T-helper 17 cell (primary cell): ENCODE measurements at places on chromosomes 11 and 22.

DNA sequence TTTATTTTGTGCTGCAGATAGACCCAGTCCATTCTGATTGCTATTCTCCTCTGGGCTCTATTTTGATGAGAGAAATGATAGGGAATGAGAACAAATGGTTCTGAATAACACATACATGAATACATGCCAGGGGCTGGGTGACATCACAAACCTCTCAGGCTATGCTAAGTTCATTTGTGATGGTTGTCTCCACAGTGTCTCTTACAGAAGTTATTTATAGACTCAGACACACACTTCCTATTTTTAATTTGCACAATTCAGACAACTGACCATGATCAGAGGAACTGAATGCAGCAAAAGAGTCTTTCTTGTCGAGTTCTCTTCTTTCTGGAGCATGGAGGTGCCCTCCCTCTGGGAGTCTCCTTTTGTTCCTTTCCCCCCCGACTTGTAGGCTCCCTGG, 991.7 kb downstream of the OPCML start:
- DNase-seq, result no peak

DNA sequence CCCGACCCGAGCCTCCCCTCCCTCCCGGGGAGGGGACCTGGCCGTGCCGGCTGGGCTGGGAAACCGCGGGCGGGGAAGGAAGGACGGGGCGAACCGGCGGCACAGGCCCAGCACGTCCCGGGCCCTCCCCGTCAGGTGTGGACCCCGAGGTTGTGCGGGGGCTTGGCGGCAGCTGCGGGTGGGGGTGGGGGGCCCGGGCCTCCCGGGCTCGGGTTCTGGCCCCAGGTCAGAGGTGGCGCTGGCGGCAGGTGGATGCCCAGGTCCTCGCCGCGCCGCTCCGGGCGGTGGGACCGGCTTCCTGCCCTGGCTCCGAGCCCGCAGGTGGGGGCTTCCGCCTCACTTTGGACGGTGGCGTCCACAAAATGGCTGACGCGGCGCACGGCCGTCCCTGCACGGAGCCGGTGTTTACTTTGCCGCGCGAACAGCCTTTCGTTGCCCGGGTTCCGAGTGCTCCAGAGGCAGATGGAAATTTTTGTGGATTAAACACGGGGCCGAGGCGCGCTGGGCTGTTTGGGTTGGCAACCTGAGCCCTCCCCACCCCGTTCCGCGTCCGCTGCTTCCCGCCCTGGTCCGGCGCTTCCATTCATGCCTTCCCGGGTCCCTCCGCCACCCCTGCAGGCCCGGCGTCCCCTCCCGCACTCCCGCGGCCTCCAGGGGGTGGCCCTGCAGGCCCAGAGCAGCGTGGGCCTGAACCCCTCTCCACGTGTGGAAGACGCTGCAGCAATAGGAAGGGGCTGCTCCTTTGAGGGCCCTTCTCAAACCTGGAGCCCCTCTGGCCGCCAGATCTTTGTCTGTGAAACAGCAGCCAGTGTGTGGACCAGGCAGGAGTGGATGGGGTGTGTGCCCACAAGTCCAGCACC, 92.0 kb upstream of the KCNQ1OT1 start:
- peak; percentile 10 for DNase-seq

GRCh38 chr11:133081730-133082452, 450.4 kb downstream of the OPCML start:
- no peak for DNase-seq

DNA sequence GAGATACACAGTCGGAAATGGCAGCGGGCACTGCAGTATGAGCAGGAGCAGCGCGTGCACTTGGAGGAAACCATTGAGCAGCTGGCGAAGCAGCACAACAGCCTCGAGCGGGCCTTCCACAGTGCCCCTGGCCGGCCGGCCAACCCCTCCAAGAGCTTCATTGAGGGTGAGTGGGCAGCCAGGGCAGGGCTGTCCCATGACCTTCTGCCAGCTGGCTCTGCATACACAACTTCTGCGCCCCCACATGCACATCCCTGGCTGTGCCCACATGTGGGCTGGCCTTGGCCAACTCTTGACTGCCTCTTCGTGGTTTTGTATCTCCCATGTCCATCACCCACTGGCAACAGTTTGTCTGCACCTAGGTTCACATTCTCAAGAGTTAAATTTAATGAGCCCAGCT, 81.1 kb downstream of the MORC2 start:
- no peak for DNase-seq

- no peak for DNase-seq
These were observed 277.4 kb upstream of the SESN3 start for GRCh38 chr11:95508219-95508890.

- no peak for DNase-seq
These were observed 130.7 kb downstream of the MN1 start for GRCh38 chr22:27670701-27671412.

DNA sequence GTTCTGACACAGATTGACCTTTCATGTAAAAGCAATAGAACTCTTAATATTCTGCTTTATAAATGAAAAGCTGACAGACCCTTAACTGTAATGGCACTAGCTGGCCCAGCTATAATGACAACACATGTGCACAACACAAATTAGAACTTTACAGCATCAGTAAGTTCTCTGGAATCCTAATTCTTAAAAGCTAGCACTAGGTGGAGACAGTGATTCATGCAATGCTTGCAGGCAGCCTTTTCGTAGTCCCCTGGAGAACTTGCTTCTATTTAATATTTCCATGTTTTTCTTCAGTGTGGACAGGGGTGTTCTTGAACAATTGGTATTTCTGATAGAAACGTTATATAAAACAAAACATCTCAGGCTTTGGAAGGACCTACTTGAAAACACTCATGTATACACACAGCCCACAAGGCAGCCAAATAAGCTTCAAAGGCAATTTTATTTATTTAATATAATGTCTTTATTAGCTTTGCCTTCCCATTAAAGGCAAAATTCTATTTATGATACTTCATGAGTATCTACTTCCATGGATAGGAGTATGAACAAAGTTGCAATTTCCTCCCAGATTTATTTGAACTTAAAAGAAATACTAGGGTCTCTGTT, 374.3 kb upstream of the MPPED2 start:
- DNase-seq, result no peak

DNA sequence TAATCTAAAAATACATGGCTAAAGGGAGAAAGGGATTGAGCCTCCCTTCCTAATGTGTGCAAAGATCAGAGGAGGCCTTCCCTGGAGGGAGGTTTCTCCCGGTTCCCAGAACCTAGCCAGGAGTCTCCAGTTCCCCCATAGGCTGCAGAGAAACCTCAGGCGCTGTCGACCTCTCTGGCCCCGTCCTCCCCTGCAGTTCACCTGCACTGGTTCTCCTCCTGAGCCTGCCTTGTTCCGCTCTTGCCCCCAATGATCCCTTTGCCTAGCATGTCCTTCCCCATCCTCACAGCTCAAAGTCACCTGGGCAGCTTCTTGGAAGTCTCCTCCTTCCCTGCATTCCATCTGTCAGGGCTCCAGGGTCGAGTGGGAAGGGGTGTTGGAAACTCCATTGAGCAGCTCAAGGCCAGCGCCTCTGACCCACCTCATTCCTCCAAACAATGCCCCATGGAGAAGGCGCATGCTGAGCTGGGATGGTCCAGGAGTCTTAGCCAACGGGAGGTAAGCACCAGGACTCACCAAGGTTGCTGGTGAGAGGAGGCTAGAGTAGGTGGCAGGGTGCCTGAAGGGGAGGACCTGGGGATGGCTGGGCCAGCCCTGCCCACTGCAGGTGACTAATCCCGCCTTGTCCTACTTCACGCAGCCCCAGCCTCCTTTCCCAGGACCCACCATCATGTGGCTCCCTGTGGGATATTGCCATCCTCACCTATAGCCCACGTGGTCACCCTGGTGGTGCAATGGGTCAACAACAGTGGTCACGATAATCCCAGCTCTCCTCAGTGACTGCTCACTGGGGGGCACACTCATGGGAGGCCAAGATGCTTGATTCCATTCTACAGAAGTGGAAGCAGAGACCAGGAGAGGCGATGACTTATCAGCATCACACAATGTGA, 15.4 kb downstream of the RSPH14 start:
- no peak for DNase-seq

GRCh38 chr11:42054351-42054900, 595.0 kb upstream of the LRRC4C start:
- DNase-seq, result no peak

GRCh38 chr11:85096939-85097338, 530.2 kb downstream of the DLG2 start:
- no peak for DNase-seq

DNA sequence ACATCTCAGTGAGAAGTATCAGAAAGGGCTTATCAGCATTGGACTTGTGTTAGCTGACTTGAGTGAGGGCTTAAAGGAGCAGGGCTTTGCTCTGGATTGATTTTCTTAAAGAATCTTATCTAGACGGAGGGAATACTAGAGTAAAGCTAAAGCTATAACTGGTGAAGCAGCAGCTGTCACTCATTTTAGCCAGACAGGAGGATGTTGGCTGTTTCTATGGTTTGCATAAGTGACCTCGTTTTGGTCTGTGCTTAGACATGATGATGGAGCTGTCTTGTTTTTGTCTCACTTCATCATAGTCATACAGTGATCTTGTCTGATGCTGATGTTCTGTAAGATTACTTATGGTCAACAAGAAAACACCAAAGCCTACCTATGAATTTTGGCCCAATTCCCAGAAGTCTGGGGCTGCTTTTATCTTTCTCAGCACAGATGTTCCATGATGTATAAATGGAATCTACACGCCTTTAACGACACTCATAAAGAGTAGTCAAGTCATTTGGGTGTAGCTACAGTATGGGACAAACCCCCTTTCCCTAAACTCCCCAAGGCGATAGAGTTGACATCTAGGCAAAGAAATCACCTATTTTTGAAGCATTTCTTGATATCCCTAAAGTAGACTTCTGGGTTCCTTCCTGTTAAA, 77.5 kb upstream of the UCP3 start:
- DNase-seq, result no peak

GRCh38 chr22:44707752-44708151, 5.7 kb downstream of the PRR5 start:
- no peak for DNase-seq

GRCh38 chr11:119629085-119629484, 99.9 kb downstream of the NECTIN1 start:
- no peak for DNase-seq

- no peak for DNase-seq
These were observed 20.2 kb downstream of the C22orf31 start for GRCh38 chr22:29041408-29041807.

GRCh38 chr22:36755316-36755715, 20.6 kb downstream of the IFT27 start:
- DNase-seq, result no peak

DNA sequence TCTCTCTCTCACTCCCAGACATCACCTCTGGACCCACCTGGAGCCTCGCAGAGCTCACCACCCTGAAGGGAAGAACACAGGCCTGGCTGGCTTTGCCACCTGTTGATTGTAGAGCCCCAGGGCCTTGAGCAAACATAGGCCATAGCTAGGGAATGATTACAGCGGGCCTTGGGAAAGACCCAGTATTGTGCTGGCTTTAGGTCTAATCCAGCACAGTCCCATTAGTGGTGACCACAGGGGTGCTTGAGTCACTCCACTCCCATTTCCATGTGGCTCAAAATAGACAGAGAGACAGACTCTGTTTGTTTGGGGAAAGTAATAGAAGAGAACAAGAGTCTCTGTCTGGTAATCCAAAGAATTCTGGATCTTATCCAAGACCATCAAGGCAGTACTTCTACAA, 42.7 kb upstream of the FAM181B start:
- no peak for DNase-seq

GRCh38 chr11:60880643-60881282, 13.4 kb downstream of the ZP1 start:
- DNase-seq, result no peak

DNA sequence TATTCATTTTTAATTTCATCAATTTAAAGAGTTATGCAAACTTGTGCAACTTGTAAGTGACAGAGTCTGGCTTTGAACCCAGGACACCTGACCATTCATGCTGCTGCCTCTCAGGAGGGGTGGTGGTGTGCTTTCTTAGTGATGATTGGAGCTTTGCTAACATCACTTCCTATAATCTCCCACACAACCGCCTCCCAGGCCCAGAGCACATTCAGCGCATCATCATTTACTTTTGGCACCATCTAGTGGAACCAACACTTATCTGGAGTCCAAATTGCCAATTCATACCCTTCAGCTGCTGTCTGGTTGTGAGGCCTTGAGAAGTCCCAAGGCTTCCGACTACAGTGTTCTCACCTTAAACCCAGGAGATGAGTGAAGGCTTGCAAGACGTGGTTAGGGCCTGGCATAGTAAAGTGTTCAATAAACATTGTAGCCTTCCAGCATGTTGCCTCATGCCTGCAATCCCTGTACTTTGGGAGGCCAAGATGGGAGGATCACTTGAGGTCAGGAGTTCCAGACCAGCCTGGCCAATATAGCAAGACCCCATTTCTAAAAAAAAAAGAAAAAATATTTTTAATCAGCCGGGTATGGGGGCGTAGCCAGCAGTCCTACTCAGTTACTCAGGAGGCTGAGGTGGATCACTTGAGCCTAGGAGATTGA, 1.1 kb upstream of the TTLL1 start:
- no peak for DNase-seq

GRCh38 chr11:119584193-119585042, 144.6 kb downstream of the NECTIN1 start:
- no peak for DNase-seq

- DNase-seq, result no peak
These were observed 1115.0 kb downstream of the BRD1 start for GRCh38 chr22:48712558-48713271.

DNA sequence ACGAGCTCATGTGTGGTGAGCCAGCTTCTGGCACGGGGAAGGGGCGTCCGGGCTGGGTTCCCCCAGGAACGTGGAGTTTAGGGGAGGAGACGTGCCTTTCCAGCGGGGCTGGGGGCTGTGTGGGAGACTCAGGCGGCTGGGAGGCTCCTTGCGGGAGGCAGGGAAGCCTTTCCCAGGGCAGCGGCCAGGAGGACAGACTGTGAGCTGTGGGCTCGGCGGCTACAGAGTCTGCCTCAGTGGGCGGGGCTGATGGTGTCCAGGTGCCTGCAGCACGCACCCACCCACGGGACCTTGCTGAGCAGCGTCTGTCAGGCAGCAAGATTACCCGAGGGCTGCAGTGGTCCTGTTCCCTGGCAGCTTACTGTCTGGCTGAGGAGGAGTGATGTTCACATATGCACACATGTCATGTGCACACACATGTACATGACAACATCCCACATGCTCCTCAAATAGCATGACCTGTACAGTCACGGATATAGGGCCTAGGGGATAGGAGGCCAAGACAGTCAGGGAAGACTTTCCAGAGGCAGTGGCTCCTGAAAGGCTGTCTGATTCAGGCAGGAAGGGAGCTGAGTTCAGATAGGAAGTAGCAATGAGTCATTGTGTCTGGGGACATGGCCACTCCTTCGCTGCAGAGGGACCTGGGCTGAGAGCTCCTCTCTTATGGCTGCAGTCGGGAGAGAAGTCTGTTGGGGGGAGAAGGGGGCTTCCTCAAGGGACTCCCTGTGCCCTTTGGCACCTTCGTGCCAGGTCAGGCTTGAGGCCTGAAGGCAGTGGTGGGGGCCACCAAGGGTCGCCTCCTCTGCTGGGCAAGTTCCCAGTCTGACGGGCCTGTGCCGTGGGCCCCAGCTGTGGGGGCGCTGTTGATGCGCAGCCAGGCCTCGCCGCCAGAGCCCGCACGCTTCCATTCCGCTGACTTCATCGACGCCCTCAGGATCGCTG, 23.3 kb upstream of the PPP6R3 start:
- no peak for DNase-seq

DNA sequence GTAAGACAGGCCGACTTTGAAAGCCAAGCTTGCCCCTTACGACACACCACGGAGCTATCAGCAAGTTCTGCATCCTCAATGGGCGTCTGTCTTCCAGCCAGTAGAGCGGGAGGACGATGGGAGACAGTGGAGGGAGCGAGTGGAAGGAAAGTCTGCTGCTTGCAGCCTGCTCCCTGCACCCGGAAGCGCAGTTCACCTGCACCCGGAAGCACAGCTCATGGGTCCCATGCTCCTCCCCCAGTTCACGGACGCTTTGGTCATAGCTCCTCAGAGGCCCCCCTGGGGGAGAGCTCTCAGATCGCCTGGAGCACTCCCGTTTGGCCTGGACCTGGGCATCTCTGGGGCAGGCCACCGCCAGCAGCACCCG, 51.3 kb downstream of the FBLN1 start:
- no peak for DNase-seq
